ENCODE measurements at places on chromosomes 12 and 14.

DNA sequence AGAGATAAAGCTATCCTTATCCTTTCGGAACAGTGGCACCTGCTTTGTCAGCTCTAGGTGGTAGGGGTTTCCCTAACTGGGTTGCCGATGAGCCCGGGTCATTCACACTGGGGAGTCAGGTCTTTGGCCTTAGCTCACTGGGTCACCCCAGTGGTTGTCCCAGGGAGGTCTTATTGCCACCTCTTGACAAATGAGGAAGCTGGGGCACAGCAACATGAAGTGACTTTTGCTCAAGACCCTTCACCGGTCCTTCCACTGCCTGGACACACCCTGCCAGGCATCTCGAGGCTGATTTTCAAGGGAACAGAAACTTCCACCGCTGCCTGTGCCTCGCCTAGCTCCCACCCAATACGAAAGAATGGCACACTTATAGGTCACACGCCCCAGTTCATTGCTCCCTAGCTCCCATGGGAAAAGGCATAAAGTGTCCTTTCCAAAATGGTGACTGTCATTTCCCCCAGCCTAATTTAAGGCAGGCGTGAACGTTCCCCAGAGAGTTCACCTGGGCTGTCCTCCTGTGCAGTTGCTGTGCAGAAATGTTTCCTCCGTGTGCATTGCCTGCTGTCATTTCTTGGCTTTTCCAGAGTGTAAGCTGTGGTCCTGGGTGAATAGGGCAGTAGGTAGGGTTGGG, 156.1 kb upstream of the CCND2 start:
- peak overlapping the region; percentile 11 for H3K27ac ChIP-seq
- no peak for DNase-seq
- H3K4me3 ChIP-seq = peak overlapping the region; percentile 52
- peaks cover 28% of the 10 kb centered on the region for H3K4me1 ChIP-seq

GRCh38 chr12:24307716-24308335, 358.4 kb upstream of the SOX5 start:
- no peak overlapping the region for H3K4me3 ChIP-seq
- no peak for DNase-seq
- no peak overlapping the region for H3K27ac ChIP-seq
- H3K27me3 ChIP-seq = no peaks in the 10 kb centered on the region

DNA sequence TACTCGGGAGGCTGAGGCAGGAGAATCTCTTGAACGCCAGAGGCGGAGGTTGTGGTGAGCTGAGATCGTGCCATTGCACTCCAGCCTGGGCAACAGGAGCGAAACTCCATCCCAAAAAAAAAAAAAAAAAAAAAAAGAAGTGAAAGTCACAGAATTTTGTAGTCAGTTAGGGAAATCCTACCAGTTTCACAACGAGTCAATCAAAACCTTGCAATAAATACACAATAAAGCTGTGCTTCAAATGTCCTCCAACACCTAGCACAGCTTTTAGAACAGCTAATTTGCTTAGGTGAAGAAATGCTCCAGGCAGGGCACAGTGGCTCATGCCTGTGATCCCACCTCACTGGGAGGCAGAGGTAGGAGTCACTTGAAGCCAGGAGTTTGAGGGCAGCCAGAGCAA, 112.8 kb upstream of the ATF7IP start:
- DNase-seq = no peak
- no peak overlapping the region for H3K4me3 ChIP-seq
- H3K36me3 ChIP-seq = peaks cover 10% of the 10 kb centered on the region

DNA sequence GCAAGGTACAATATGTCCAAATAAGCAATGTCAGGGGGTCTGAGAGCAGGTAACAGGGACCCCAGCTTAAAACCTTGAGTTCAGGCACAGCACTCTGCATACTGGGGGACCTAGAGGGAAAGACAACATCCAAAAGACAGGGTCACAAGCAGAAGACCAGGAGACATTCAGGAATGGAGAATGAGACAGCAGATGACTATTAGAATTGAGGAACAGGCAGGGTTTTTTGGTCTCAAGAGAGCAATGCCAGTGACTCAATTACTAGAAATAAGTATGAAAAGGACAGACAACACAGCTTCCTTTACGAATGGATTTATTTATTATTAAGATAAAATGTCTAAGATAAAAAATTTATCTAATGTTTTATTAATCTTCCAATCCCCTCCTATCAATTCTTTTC, 223.0 kb downstream of the PTPRO start:
- H3K4me3 ChIP-seq = no peak overlapping the region
- H3K27ac ChIP-seq = no peak overlapping the region
- H3K36me3 ChIP-seq = no peaks in the 10 kb centered on the region
- DNase-seq = no peak

DNA sequence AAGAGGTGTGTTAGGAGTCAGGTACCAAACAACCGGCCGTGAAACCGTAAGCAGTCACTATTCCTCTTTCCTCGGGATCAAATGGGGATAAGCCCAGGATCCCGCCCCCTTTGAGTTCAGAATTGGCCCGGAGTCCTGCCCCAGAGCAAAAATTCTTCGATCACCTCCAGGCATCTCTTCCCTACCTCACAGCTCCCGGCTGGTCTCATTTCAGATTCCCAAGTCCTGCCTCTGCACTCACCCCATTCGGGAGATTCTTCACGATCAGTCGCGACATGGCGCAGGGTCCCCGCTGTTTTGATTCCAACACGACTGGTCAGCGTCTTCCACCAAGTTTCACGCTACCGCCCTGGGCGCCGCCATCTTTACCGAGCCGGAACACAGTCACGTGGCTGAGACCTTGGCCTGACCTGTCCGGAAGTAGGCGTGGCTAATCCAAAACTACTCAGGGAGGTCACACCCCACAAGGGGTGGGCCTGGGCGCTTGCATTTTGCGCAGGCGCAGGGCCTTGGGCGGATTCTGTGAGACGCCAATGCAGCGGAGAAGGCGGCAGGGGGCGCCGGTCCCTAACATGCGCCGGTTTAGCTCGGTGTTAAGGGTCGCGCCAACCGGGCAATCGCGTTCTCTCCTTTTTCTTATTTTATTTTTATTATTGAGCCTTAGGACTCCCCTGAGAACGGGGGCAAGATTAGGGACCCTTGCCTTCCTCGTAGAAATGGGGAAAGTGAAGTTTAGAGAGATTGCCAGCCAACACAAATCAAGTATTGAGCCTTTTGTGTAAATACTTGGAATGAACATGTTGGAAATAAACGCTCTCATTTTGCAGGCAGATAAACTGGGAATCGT, at the start of gene RBM19:
Gene RBM19 (minus strand): TSS at position 375 of the 847 bp plus-strand sequence. CDS start 98 bp downstream, at position 277.
- H3K27ac ChIP-seq = peak within 1 kb of the TSS; percentile 92
- H3K4me1 ChIP-seq = peaks cover 27% of the 10 kb centered on the region
- no peaks in the 10 kb centered on the region for H3K27me3 ChIP-seq
- H3K36me3 ChIP-seq = peaks cover 14% of the 10 kb centered on the region
- H3K4me3 ChIP-seq = peak within 1 kb of the TSS; percentile 95
- peak; percentile 98 for DNase-seq

- H3K27ac ChIP-seq = no peak overlapping the region
- no peak overlapping the region for H3K4me3 ChIP-seq
- H3K4me1 ChIP-seq = peaks cover 8% of the 10 kb centered on the region
- peaks cover 62% of the 10 kb centered on the region for H3K27me3 ChIP-seq
These were observed 400 bp upstream of the PRIMA1 start for GRCh38 chr14:93788543-93789227.

DNA sequence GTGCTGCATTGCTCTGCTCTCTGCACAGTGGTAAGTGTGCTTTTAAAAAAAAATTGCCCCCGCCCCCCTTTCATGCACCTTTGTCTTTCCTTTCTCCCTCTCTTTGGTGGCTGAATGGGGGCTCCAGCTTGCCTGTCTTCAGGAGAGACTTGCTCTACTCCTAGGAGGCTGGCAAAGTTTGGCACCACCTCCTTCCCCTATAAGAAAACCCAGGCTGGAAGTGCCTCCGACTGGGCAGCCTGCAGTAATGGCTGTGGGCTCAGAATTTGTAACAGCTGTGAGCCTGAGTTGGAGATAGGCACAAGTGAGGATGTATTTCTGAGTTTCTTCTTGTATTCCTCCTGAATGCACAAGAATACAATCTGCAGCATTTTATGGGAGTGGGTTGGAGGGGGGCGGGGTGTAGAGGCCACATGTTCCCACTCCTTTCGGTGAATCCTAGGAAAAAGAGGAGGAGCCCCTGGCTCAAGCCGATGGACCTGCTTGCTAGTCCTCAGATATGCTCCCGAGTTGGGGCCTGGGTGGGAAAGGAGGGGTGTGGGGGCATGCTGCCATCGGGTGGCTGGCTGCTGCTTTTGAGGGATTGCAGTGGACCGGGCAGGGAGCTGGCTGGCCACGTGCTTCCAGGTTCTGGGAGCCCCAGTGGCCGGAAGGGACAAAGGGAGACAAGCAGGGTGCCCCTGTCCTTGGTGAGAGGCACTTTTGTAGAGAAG, 124.3 kb downstream of the TSPAN9 start:
- DNase-seq = no peak
- peaks cover 4% of the 10 kb centered on the region for H3K4me1 ChIP-seq
- peaks cover 47% of the 10 kb centered on the region for H3K27me3 ChIP-seq
- H3K4me3 ChIP-seq = no peak overlapping the region
- no peak overlapping the region for H3K27ac ChIP-seq

GRCh38 chr12:132108211-132108832, 35.8 kb downstream of the DDX51 start:
- no peak for DNase-seq
- no peaks in the 10 kb centered on the region for H3K27me3 ChIP-seq
- no peak overlapping the region for H3K4me3 ChIP-seq

- H3K4me3 ChIP-seq = peak overlapping the region; percentile 99
- H3K36me3 ChIP-seq = peaks cover 39% of the 10 kb centered on the region
- H3K27ac ChIP-seq = peak overlapping the region; percentile 99
These were observed 730 bp downstream of the PPP1R3E start for GRCh38 chr14:23301969-23302289.

DNA sequence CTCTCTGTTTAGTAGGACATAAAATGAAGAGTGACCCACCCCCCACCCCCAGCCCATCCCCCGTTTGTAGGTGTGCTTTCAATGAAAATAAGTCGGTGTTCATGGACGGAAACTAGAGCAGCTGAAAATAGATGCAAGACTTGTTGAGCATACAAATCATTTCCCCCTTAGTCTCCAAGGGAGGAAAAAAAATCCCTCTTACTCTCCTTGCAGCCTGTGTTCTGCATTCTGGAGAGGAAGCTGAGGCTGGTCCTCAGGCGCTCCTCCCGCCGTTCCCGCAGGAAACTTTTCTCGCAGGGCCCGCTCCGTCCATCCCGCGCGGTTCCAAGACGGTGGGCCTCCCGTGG, 259.0 kb upstream of the E2F7 start:
- no peaks in the 10 kb centered on the region for H3K36me3 ChIP-seq
- H3K4me1 ChIP-seq = peaks cover 3% of the 10 kb centered on the region
- no peak overlapping the region for H3K27ac ChIP-seq
- no peak overlapping the region for H3K4me3 ChIP-seq
- H3K27me3 ChIP-seq = peaks cover 53% of the 10 kb centered on the region

DNA sequence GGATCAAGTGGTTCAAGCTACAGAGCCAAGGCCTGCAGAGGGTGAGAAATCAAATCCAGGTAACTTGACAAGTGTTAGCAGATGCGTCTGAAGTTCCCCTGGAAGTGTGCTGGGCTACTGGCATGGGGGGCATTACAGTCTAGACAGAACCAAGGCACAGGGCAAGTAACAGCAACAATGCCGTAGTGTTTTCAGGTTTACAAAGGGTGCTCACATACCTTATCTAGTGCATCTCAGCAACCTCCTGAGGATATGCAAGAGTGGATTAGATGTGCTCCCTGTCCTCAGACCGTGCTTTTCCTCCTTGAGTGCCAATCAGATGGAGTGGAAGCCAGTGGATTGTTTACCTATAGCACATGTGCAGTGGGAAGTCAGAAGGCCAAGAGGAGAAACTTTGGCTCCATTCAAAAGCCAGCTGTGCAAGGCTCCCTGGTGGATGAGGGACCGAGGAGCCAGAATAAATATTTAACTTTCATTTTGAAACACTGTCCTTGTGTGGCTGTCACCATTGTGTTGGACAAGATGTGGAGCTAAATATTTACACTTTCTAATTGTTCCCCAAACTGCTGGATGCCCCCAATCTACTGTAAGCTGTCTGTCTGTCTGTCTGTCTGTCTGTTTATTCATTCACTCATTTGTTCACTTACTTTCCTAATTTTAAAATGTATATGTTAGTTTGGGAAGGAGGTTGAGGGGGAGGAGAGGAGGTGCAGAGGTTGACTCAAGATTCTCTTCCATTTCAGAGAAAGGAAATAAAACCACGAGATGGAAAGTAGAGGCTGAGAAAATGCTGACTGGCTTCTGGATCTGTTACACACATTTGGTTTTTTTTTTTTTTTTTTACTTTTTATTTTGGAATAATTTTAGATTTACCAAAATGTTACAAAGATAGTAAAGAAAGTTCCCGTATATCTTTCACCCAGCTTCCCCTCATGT, 184.0 kb upstream of the PARP11 start:
- no peaks in the 10 kb centered on the region for H3K36me3 ChIP-seq
- H3K27me3 ChIP-seq = peaks cover 10% of the 10 kb centered on the region
- H3K4me1 ChIP-seq = no peaks in the 10 kb centered on the region
- DNase-seq = no peak

GRCh38 chr14:21527318-21527679, 1.2 kb upstream of the SALL2 start:
- H3K27me3 ChIP-seq = peaks cover 11% of the 10 kb centered on the region
- H3K4me3 ChIP-seq = peak overlapping the region; percentile 90
- DNase-seq = no peak

DNA sequence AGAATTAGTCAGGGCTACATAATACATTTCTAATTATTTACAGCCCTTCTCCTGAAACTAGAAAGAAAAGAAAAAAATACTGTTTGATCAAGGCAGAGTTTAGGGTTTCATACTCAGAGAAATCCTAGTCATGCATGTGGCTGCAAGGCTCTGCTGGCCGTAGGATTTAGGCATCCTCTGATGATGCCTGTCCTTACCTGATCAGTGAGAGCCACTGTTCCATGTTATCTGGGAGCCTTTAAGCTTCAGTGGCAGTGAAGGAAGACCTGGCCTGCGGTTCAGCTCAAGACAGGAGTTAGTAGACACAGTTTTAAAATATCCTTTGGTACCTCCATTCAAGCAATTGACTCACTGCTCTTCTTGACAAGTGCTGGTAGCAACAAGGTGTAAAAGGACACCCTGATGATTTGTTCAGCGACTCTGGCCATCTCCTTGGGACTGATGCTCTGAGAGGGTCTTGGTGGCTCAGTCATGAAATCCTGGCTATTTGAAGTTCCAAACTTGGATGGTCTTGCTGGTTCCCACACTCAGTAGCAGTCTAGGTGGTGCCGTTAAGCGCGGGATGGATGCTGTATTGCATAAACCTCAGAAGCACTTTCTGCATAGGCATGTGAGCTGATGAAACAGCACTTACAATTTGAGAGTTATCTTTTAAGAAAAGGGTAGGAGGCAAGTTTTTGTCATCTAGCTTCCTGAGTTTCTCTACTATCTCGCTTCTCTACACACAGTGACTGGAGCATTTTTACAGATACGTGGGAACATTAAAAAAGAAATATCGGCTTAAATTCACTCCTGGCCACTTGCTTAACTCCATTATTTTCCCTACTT, 162.0 kb downstream of the SAMD4A start:
- peaks cover 50% of the 10 kb centered on the region for H3K27me3 ChIP-seq
- no peak overlapping the region for H3K27ac ChIP-seq
- H3K36me3 ChIP-seq = no peaks in the 10 kb centered on the region
- DNase-seq = no peak
- peaks cover 6% of the 10 kb centered on the region for H3K4me1 ChIP-seq
